ENCODE measurements at places on chromosomes 1 and 21.

DNA sequence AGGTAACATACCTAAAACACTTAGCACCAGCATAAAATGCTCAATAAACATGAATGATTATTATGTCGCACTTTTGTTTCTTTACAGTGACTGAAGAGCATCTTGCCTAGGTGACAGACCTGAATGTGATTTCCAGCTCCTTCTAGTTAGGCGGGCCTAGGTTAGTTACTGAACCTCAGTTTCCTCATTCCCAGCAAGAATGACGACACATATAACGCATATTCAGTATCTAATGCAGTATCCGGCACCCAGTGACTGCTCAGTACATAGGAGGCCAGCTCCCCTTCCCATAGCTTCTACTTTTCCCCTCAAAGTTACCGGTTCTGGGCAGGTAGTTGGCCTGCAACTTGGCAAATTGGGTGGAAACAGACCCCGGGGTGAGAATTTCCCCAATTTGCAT, 763 bp downstream of the AUNIP start:
- no peak for DNase-seq

- DNase-seq, result no peak
Observed at GRCh38 chr1:78854556-78854955, 152.0 kb downstream of the ADGRL4 start.

DNA sequence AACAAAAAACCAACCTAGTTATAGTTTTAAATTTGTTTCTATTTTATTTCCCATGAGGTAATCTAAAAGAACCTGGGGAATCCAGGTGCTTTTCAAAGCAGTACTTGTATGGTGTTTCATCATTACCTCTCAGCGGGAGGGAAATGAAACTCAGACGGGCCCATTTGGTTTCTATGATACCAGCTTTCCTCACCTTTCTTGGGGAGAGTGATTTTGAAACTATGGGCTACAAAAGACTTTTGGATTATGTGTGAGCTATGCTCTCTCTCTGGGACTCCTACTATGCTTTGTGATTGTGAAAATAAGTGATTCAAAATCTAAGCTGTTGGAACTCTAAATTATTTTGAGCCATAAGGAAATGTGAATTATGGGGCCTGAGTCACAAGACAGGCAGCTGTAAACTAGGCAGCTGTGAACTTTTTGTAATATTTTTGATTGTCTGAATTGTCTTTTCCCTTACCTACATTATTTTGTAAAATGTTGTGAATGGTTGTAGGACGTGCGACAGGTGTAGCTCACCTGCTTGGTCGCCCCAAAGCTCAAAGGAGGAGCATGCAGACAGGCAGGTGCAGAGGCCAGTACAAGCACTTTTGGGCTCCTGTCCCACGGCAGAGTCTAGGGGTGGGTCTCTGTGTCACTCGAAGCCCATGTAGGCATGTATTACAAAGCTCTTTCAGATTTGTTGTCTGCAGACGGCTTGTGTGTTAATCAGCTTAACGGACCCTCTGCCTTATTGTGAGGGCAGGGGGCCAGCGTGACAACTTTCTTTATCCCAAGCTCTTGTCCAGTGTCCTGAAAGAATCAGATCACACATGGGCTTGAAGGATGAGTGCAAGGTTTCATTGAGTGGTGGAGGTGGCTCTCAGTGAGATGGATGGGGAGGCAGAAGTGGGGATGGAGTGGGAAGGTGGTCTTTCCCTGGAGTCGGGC, 64.8 kb upstream of the BACH1 start:
- DNase-seq, result no peak

GRCh38 chr1:246281639-246282038, 225.4 kb downstream of the SMYD3 start:
- DNase-seq, result no peak

DNA sequence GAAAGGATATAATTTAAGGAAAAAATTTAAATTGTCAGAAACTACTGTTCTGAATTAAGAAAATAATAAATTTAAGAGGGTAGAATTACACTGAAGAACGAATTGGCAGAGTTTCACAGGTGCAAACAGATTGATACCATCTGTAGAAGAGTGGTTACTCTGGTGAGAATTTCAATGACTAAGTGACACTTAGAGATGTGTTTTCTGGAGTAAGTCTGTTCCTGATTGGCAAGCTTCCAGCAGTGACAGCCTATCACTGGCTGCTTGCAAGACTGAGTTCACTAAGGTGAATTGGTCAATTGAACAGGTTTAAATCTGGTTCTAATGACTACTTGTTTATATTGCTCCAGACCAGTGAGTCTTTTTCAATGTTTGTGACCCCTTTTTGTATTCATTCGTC, 838.2 kb upstream of the RGS18 start:
- no peak for DNase-seq

DNA sequence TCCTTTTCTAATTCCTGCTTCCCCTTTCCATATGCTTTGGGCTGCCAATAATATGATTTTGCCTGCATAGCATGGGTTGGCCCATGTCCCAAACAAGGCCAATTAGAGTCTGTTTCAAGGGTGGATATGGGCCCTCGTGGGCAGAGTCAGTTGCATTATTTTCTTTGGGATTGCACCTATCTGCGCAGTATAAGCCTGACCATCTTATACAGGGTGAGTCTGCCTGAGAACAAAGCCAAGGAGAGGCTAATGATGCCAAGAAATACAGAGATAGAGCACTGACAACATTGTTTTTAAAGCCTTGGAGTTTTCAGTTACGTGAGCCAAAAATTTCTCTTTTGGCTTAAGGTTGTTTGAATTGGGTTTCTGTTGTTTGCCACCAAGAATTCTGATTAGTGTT, 18.6 kb downstream of the OVAAL start:
- no peak for DNase-seq

DNA sequence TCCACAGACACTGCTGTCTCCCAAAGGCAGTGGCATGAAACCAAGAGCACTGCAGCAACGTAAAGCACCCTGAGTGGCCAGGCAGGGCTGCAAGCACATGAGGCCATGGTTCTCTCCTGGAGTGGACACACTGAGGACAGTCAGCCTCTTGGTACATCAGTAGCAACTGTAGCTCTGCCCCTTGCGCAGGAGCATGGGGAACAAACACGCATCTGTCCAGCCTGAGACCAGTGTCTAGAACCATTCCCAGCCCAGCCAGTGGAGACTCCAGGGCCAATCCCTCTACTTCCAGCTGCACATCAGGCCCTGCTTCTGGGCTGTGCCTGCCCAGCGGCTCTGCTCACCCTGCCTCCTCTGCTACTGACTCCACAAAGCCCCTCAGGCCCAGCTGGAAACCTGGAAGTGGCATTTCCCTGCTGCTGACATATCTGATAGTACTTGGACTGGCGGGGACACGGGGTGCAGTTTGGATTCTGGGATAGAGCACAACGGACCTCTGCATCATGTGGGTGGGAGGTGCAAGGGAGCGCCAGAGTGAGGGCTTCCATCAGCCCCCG, 49.0 kb downstream of the TOR1AIP2 start:
- DNase-seq, result no peak

- DNase-seq, result no peak
Observed at GRCh38 chr1:20584890-20585289, 4.0 kb upstream of the CDA start.
